Activated naive CD4-positive, alpha-beta T cell treated with anti-CD3 and anti-CD28 coated beads, Interleukin-2, amount 50 U/mL, for 16 hours (primary cell): ENCODE measurements at places on chromosomes 4 and X.

GRCh38 chrX:150227321-150227860 lies 135.7 kb upstream of the MAMLD1 start:
- DNase-seq: no peak

GRCh38 chr4:88514557-88515511 lies 8.7 kb downstream of the PYURF start:
- DNase-seq: no peak

GRCh38 chrX:65601530-65602220 lies 65.8 kb upstream of the MSN start:
- no peak for DNase-seq

DNA sequence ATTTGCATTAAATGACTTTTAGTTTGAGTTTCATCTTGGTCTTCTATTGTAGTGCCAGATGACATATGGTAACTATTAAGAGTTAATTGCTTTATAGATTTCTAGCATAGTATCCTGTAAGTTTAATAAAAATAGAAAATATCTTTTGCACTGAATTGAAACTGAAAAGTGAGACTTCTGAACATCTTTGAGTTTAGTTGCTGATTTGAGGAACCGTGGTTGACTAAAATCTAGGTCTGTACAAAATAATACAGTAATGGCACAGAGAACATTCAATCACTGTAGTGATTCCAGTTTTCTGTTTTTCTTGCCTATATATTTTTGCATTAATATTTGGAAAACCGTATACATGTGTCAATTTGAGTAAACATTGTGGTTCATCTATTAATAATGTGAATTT lies 60.7 kb downstream of the SPATA4 start:
- no peak for DNase-seq

DNA sequence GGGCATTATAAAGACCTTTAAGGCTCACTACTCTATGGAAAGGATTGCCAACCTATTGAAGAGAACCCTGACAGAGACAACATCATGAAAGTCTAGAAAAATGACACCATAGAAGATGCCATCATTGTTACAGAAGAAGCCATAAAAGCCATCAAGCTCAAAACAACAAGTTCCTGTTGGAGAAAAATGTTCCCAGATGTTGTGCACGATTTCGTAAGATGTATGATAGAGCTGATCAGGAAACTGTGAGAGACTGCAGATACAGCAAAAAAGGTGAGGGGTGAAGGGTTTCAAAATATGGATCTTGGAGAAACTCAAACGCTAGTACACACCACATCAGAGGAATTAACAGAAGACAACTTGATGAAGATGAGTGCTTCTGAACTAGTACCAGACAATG lies 53.3 kb downstream of the WDFY3 start:
- DNase-seq: no peak

GRCh38 chr4:74304095-74304625 lies 4.1 kb upstream of the EPGN start:
- no peak for DNase-seq

DNA sequence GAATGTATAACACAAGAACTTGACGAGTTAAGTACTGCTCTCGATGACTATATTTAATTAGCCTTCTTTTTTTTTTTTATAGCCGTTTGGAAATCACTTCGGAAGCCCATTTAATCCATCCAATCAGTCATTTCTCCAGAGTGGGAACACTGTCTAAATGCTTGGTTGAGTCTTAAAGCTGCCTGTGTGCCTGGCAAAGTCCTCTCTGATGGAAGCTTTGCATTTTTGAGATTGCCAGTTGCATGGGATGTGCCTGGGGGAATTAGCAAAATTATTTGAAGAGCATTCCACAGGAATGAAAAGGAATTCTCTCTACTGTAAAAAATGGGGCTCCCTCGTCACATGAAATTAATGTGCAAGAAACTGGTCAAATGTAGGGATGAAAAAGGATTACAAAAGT lies 398.8 kb upstream of the RPS6KA3 start:
- DNase-seq: no peak

- no peak for DNase-seq
Measured at GRCh38 chrX:39477762-39478120, 620.0 kb downstream of the BCOR start.

DNA sequence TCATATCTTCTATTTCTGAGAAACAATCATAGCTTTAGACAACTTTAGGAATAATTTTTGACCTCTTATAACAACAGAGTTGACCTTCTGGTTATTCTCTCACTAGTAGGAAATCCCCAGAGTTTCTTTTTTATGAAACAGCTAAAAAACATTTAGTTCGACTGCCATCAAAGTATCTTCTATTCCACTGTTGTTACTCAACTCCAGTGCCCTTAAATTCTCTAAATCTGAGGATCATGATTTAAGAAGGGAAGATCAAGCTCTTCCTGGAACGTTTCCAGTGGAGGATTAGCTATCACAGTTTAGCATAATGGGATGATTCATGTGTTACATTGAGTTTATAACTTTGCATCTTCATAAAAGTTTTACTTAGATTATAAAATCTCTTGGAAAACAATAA lies 134.9 kb upstream of the VEGFC start:
- no peak for DNase-seq

DNA sequence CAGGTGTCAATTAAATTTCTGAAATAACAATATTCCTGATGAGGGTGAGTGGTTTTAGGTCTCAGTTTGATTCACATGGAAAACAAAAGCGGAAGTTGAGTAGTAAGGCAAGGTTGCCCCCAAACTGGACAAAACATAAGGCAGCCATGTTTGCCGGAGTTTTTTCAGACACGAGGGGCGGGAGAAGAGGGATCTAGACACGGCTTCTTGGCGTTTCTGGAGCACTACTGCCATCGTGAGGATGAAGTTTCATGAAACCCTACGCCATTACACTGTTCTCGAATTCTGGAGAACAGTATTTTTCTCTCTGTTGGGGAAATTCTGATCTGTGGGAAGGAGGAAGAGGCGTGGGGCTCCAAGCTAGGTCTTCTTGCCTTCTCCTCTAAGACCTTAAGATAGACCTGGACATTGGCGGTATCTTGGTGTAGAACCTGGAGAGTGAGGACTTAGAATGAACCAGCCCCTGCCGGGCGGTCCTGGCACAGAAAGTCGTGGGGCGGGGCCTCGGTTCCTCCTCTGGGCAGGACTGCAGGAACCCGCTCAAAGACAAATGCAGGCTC lies 160.3 kb downstream of the OR13H1 start:
- no peak for DNase-seq

DNA sequence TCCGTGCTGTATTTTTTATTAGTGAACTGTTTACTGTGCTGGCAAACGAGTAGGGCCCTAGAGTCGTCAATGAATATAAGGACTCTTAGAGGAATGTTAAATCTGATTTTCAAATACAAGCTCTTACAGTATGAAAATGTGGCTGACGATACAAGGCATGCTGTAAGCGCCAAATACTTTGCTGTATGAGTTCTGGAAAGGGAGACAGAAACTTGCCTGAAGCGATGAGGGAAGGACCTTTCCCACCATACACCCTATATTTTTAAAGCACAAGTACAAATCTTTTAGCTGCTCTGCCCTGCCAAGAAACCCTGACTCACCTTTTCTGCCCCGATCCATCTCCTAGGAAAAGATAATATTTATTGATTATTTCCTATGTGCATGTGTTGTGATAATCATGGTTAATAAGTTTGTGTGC lies 15.7 kb upstream of the RUFY3 start:
- no peak for DNase-seq

DNA sequence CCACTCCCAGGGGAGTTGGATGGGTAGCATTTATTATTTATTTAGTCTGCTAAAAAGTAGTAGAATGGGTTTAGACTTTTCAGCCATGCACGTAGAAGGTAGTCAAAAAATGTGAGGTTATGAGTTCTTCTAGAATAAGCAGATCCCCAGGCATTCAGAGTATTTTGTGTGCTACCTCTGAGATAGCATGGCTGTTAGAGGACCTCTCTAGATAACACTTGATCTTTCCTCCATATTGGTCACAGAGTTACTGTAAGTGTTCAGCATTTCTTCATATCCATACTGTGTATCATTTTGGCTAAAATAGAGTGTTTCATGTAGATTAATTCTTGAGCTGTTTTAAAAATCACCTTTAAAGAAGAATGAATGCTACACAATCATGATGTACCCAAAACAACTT lies 58.4 kb downstream of the KLHL5 start:
- no peak for DNase-seq

GRCh38 chrX:52425775-52426174 lies 57.0 kb downstream of the XAGE2 start:
- DNase-seq: no peak

DNA sequence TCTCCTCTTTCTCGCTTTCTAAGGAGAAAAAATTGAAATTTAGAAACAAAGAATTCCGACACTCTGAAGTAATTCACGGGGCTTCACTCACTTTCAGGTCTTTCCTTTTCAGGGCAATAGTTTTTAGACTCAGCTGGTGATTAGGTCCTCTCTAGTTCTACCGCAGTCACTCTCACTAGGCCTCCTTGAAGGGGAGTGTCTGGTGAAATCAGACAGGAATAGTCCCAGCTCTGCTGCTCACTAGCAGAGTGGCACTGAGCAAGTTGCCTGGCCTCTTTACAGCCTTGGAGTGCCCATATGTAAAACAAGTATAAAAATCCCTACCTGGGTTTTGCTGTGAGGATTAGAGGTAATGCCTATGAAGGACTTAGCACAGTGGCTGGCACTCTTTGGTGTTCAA lies 64.1 kb downstream of the NEUROG2 start:
- DNase-seq: no peak

DNA sequence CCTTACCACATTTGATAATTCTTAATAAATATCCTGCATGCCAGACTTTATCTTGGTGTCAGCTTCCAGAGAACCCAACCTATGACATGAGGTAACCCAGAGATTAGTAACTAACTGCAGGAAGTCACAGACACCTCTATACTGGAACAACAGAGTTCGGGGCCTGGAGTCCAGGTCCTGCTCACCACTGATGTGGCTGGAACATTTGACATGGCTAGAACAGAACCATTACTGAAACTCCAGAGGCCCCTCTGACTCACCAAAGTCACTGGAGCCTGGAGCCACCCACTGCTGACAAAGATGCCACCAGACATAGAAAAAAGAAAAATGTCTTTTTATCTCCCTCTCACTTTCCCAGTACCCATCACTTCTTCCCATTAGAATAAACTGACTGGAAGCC lies 403.7 kb downstream of the MID1IP1 start:
- peak; percentile 53 for DNase-seq

- no peak for DNase-seq
Measured at GRCh38 chrX:40784516-40785151, 49.3 kb upstream of the MED14 start.

DNA sequence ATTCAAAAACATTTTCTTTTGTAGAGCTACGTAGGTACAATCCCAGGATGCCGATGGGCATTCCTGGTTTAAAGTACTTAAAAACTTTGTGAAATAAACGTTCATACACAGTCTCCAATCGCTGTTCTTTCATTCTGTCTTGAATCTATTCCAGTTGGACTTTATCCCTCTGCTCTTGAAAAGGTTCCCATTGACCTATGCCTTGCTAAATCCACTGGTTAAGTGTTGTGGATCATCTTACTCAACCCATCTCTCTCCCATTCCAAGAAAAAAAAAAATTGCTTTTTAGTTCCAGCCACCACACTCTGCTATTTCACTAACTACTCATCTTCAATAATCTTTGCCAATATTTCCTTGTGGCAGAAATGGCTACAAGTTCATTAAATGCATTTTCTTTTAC lies 542.3 kb upstream of the GRIA3 start:
- DNase-seq: no peak

- no peak for DNase-seq
Measured at GRCh38 chr4:124685851-124686250, 26.7 kb downstream of the ANKRD50 start.

- no peak for DNase-seq
Measured at GRCh38 chrX:68443155-68443868, 10.0 kb upstream of the OPHN1 start.
